ENCODE measurements at places on chromosomes 3 and 15. TPM values are rescaled to one million over a fixed set of nuclear protein-coding genes. Genes with fewer than 3 reads are reported as not detected.

FETUB gene
- not detected for total RNA-seq

P2RY1 gene
- total RNA-seq = 11.6 TPM

ZNF385D gene
- total RNA-seq = 15.7 TPM

FBXL22 gene
- total RNA-seq = 0.74 TPM

FBN1 gene
- 20.9 TPM for total RNA-seq

HYAL1 gene
- total RNA-seq = 0.49 TPM

THPO gene
- total RNA-seq = under 0.01 TPM

ALG3 gene
- total RNA-seq = 5.4 TPM

Data from temporal lobe (tissue), 4 donors.